NCI-H2081 (cell line): ENCODE measurements at places on chromosomes 16 and 17.
A peak's percentile ranks its signal among the peaks of the same experiment; 100 is the strongest.

DNA sequence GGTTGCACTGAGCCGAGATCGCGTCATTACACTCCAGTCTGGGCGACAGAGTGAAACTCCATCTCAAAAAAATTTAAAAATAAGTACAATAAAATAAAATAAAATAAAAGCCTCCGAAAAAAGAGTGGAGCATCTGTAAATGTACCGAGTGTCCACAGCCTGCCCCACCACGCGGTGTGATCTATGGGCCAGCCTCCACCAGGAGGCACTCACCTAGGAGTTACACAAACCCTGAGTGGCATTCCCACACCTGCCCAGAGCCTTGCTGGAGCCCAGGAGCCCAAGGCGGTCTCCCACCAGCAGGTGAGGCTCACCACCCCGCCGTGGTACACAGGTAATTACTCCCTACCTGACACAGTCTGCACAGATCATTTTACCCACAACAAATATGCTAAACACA, 183.2 kb downstream of the ZNF423 start:
- DNase-seq = no peak

DNA sequence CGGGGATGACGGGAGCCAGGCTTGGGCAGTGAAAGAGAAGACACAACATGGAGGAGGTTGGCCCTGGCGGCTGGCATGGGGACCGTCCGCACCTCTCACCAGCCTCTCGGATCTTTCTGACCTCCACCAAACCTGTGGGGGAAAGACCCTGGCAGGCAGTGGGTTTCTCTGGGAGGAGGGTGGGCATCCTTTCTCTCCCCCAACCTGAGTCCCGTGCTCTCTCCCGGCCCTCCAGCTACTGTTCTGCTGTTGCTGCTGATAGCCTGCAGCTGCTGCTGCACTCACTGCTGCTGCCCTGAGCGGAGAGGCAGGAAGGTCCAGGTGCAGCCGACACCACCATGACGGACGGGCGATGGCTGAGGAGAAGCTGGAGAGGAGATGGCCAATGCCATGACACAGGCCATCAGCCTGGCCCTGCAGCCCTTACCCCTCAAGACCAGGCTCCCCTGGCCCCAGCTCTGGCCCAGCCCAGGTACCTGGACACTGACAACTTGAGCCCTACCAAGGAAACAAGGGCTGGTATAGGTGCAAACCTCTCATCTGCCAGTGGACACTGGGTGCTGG, 7.4 kb downstream of the SMIM5 start:
- no peak for DNase-seq

- no peak for DNase-seq
Measured at GRCh38 chr17:8647956-8648355, 17.4 kb upstream of the MYH10 start.

DNA sequence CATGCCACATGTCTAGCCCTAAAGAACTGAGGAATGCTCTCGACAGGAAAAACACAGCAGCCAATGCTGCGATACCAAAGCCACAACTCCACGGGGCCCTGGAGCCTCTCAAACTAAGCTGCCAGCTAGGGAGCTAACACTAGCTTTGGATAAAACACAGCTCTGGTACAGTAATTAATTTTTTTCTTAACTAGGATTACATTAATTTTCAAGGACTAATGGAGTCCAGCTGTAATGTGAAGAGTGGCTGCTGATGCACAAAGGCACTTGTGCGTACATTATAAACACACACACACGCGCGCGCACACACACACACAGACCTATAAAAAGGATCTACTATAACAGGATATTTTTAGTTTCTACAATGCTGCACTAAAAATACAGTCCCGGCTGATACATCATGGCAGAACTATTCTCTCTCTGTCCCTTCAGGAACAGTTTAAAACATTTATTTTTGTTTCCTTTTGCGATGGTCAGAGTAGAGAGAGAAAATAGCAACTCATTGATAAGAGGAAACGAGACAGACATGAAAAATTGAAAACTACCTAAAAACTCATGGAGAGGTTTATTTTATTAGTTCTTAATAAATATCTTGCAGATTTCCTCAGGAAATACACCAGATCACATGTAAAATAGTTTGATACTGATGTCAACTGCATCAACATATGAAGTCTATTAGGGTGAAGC, 88.5 kb downstream of the SMG6 start:
- no peak for DNase-seq

- DNase-seq = no peak
Measured at GRCh38 chr17:4333041-4333440, 33.4 kb downstream of the UBE2G1 start.

GRCh38 chr17:79799538-79800324, 2.9 kb upstream of the CBX8 start:
- DNase-seq = no peak

DNA sequence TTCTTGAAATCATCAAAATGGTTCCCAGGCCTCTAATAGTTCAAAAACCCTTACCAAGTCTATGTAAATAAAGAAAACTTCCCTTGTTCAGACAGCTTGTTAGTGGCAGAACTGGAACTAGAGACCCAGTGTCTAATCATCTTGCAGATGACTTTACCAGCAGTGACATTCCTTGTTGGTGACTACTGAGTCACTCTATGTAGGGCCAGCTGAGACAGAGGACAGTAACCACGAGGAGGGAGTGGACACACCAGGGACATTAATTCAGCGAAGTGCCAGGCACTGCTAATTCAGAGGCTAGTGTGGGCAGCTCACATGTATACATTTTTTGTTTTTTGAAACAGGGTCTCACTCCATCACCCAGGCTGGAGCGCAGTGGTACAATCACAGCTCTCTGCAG, 6.1 kb upstream of the HEATR3 start:
- no peak for DNase-seq

- no peak for DNase-seq
Measured at GRCh38 chr17:17356931-17357270, 53.7 kb downstream of the NT5M start.

DNA sequence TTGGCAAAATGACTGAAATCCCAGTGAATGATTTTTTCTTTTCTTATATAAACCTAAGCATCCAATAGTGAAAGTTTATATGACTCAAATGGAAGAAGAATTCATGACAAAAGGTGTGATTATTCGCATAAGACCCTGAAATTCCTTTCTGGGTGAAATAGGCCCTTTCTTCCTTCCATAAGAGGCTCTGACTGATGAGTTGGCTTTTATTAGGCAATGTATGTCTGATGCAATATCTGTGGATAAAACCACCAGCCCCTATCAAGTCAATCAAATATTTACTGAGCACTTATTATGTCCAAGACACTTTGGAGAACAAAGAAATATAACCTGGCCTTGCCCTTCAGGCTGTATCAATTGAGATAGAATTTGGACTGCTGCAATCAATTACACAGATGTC, 316.6 kb downstream of the CDH13 start:
- DNase-seq = no peak

- DNase-seq = peak; percentile 78
Measured at GRCh38 chr17:9371019-9371418, 204.6 kb downstream of the STX8 start.

- DNase-seq = no peak
Measured at GRCh38 chr16:5693426-5693825, 595.8 kb upstream of the EEF2KMT start.

- peak; percentile 70 for DNase-seq
Measured at GRCh38 chr17:39225959-39226683, 376 bp upstream of the STAC2 start.

- DNase-seq = no peak
Measured at GRCh38 chr17:83189044-83190003, 109.9 kb downstream of the METRNL start.

DNA sequence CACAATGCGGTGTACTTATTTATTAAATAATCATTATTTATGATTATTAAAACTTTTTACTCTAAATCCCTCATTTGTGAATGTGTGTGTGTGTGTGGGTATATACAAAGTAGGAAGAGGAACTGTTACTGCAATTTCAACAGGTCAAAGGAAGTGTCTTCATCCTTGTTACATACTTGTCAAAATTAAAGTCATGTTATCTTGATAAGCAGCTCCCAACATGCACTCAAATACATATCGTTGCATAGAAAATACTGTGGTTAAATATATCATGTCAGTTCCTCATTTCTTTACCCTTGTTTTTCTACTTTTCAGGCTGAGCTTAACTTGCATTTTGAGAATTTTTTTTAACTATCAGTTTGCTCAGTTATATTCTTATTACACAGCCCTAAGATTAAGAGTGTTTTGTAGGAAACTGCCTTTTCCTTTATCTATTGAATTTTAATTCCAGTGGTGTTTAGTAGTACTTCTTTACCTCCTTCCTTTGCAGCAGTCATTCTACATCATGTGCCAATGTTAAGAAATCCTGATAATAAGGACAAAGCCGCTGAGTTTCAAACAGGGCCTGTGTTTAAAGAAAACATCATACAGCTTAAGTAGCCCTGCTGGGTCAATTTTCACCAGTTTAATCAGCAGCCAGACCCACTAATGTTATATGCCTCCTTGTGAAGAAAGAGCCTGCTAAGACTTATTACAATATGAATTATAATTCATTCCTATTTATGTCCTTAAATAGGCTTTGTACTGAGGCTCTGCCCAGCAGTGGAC, 7.2 kb downstream of the EFCAB5 start:
- no peak for DNase-seq

- DNase-seq = peak; percentile 23
Measured at GRCh38 chr17:12256380-12256995, 235.8 kb downstream of the MAP2K4 start.

- no peak for DNase-seq
Measured at GRCh38 chr16:71536752-71537499, 10.7 kb downstream of the CHST4 start.

DNA sequence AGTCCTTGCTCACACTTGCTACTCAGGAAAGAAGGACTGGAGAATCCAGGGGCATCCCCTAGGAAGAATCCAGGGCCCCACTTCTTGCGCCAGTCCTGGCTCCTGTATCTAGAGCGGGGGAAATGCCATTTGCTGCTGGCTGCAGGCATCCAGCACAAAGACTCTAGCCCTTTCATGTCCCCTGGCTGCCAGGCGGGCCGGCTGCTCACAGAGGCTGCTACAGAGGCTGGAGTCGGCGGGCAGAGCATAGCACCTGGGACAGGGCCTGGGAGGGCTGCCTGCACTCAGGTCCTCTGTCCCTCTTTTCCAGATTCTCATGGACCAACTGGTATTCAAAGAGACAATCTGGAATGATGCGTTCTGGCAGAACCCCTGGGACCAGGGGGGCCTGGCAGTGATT, 13.8 kb downstream of the SMIM5 start:
- no peak for DNase-seq

- DNase-seq = no peak
Measured at GRCh38 chr17:63450551-63450950, 4.4 kb upstream of the CYB561 start.

DNA sequence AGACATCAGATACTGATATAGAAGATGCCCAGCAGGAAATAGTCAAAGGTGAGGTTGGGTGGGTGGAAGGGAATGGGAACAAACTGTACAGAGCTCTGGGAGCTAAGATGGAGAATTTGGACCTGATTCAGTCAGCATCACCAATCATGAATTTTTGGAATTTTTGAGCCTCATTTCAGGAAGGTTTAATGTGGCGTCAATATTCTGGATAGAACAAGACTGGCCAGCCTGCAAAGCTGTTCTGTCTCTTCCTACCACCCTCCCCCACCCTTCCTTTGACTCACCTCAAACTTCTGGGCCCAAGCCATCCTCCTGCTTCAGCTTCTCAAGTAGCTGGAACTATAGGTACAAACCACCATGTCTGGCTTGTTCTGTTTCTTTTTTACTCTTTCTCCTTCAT, 32.6 kb downstream of the CTCF start:
- no peak for DNase-seq

GRCh38 chr17:73290399-73291259, 21.2 kb downstream of the CDC42EP4 start:
- DNase-seq = no peak

DNA sequence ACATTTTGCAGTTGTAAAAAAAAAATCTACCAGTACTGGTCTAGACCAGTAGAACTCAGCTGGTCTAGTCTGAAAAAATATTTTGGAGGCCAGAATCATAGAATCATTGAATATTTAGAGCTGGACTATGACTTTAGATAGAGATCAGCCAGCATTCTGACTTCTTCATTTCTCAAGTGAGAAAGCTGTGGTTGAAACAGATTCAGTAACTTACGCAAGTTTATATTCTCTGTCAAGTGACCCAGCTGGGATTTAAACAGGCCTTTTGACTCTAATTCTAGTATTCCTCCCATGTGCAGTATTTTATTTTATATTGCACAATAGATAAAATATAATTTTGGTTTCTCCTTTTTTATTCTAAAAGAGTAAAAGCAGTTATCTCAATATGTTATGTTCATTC, 4.9 kb downstream of the TNRC6A start:
- DNase-seq = no peak
